Heart right ventricle (tissue), 16 donors: ENCODE measurements at places on chromosomes 16 and 17. TPM values are rescaled to one million over a fixed set of nuclear protein-coding genes. Genes with fewer than 3 reads are reported as not detected.

The ITGA2B gene
- total RNA-seq, result 0.82 TPM

The KRTAP17-1 gene
- total RNA-seq, result not detected

The TRAP1 gene
- total RNA-seq, result 129 TPM

The ZNF287 gene
- 11.4 TPM for total RNA-seq

The ABCA6 gene
- total RNA-seq, result 25.8 TPM

The MT1G gene
- total RNA-seq, result not detected

The HSD17B1 gene
- total RNA-seq, result 0.82 TPM

The HIC1 gene
- 15.1 TPM for total RNA-seq

The KCNJ18 gene
- total RNA-seq, result not detected

The KRTAP9-4 gene
- total RNA-seq, result not detected

The PTX4 gene
- total RNA-seq, result not detected

The CLEC19A gene
- not detected for total RNA-seq

DNA sequence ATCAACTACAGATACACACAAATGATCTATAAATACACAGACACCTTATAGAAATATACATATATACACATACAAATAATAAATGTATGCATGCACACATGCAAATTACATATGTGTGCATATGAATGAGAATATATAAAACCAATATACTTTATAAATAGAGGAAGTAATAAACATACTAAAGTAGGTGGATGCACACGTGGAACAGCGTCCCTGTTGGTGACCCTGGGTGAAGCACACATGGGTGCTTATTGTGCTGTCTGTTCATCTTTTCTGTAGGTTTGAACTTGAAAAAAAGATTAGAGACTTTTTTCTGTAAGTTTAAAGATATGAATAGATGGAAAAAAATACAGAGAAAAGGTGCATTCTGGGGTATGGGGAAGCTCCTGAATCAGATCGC lies 111.3 kb downstream of the SDR42E1 start:
- DNase-seq, result no peak

- no peak for DNase-seq
Observed at GRCh38 chr17:33292981-33293867, at the start of gene ASIC2. ASIC2 (minus strand) TSS chr17:33293295.

DNA sequence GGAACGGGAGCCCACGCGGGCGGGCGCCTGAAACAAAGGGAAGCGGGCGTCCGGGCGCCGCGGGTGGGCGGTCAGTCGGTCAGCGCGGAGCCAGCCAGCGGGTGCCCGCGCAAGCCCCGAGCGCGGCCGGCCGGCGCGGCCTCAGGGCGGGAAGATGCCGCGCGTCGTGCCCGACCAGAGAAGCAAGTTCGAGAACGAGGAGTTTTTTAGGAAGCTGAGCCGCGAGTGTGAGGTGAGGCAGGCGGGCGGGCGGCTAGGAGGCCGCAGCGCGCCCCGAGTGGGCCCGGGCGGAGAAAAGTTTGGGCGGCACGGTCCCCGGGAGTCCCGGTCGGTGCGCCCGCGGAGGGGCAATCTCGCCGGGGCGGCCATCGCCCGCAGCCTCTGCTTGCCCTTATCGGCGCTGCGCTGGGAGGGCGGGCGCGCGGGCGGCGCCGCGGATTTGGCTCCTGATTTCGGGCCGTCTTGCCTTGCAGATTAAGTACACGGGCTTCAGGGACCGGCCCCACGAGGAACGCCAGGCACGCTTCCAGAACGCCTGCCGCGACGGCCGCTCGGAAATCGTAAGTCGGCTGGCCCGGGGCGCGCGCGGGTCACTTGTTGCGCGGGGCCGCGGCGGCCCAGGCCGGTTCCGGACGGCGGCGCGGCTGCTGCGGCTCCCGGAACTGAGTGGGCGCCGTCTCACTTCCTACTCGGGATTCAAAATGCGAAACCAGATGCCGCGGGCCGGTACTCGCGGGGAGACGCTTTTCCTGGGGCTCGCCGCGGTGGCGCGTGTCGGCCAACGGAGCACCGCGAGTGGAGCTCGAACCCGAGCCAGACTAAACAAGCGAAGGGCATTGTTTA lies 526 bp downstream of the CBFB start:
- DNase-seq, result peak; percentile 73

DNA sequence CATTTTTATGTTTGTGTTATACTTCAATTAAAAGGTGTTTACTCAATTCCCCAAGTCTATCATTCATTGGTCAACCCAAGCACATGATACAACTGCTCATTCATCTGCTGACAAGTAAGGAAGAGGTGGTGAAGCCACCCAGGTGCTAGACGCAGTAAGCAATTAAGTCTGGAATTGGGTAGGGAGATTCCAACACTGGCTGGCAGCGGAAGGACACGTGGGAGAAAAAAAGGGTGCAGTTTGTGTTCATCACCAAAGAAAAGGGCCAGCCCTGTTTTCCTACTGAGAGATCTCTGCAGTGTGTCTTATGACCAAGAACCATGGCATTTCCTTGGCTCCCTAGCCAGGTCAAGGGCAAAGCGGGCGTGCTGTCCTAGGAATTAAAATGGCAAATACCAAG lies 11.8 kb upstream of the ZNF23 start:
- no peak for DNase-seq

- DNase-seq, result no peak
Observed at GRCh38 chr16:72246423-72246822, 74.5 kb upstream of the PMFBP1 start.

- no peak for DNase-seq
Observed at GRCh38 chr16:63323055-63323454, 1286.8 kb upstream of the CDH8 start.

DNA sequence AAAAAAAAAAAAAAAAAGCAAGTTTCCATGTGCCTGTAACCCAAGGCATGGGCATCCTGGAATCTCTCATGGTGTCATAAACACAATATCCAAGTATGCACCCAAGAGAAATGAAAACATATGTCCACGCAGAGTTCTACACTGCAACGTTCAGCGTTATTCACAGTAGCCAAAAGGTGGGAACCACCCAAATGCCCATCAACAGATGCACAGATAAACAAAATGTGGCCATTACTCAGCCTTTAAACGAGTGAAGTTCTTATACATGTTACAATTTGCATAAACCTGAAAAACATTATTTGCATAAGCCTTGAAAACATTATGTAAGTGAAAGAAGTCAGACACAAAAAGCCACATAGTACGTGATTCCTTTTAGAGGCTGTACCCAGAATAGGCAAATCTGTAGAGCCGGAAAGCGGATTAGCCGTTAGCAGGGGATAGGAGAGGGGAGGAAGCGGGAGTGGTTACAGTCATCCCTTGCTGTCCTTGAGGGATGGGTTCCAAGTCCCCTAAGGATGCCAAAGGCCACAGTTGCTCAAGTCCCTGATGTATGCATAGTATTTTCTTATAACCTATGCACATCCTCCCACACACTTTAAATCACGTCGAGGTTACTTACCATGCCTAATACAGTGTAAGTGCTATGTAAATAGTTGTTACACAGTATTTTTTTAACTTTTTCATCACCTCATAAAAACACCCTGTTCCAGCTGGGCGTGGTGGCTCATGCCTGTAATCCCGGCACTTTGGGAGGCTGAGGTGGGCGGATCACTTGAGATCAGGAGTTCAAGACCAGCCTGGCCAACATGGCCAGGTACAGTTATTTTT lies 47.3 kb upstream of the DNAH17 start:
- no peak for DNase-seq

- DNase-seq, result peak; percentile 78
Observed at GRCh38 chr16:84754353-84754856, 54.6 kb downstream of the USP10 start.

DNA sequence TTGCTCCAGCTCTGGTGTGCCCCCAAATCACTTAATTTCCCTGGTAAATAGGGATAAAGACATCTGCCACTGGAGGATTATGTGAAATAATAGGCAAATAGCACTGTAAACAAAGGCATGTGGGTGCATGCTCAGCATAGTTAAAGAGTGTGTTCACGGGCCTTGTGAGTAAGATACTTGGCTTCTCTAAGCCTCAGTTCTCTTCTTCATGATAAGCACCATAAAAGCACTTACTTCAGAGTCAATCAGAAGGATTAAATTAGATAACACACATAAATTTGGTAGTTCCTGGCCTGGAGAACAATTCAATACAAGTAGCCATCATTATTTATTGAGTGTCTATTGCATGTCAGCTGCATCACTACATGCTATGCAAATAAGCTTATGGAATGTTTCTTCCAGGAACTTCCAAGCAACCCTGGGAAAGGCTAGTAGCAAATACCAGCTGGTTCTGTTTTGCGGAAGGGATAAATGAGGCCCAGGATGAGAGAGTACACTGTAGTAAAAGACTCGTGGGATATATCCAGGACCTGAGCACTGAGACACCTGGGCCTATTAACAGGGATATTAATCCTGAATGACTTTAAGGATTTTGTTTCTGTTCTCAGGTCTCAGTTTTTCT lies 14.5 kb downstream of the CCL11 start:
- DNase-seq, result no peak

DNA sequence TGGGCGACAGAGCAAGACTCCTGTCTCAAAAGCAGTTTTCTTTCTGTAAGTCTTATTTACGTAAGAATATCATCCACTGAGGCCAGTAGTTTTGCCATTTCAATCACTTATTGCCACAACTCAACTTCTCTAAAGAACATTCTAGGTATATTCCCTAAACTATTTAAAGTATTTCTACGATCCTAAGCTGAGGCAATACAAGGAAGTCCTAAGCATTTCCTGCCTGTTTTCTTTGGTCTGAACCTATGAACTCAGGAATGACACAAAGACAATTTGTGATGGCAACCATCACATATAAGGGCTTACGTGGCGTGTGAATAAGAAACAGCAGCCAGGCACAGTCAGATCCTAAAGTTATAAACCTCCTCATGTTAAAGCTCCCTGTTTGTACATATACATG lies 14.2 kb downstream of the USP36 start:
- no peak for DNase-seq

DNA sequence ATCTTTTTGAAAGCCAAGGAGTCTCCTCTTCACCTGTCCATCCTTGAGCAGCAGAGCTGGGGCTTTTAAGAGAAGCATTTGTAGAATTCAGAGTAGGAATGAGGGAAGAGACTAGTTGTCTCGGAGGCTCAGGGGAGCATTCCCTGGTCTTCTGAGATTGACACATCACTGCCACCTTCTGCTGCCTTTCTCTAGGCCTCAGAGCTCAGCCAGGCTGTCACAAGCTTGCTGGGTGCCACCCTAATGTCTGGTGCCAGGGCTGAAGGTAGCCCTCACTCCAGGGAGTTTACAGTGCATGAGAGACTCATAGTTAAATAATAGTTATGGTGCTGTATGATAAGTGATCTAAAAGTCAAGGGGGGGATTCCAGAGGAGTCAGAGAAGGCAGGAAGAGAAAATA lies 39.7 kb downstream of the B9D1 start:
- DNase-seq, result no peak

DNA sequence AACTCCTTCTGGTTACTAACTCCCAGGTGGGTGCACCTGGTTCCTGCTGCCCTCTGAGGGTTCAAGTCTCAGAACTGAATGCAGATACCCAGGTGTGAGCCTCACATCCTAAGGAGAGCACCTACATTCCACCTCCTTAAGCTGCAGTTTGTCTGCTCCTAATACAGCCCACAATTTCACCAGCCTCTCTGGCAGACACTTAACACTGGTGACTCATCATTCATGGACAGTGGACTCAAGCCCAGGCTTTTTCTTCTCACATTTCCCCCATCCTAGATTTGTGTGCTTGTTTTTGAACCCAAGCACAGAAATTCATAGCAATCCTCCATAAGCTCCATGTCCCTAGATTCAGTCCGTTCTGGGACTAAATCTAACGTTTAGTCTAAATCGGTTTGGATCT lies 7.0 kb upstream of the MAF start:
- no peak for DNase-seq

DNA sequence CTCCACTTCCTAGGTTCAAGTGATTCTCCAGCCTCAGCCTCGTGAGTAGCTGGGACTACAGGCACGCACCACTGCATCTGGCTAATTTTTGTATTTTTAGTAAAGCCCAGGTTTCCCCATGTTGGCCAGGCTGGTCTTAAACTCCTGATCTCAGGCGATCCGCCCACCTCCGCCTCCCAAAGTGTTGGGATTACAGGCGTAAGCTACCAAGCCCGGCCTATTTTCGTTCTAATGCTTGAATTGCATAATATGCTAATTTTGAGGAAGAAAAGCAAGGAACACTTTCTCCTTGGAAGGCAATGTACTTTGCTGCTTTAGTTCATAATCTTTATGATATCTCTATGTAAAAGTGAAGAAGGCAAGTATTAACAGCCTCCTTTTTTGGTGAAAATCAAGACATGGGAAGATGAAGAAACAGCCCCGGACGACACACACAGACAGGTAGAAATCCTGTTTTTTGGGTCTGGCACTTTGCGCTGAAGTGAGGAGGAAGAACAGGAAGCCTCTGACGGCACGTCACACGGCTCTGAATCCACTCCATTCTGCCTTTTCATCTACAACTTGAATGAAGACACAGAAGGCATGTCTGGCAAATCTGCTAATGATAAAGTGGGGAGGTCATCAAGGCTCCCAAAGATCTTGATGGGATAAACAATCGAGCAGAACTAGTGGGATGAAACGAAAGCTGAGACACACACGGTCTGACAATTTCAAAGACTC lies 24.9 kb downstream of the VPS53 start:
- DNase-seq, result no peak

- no peak for DNase-seq
Observed at GRCh38 chr17:6187836-6188235, 117.7 kb downstream of the WSCD1 start.

DNA sequence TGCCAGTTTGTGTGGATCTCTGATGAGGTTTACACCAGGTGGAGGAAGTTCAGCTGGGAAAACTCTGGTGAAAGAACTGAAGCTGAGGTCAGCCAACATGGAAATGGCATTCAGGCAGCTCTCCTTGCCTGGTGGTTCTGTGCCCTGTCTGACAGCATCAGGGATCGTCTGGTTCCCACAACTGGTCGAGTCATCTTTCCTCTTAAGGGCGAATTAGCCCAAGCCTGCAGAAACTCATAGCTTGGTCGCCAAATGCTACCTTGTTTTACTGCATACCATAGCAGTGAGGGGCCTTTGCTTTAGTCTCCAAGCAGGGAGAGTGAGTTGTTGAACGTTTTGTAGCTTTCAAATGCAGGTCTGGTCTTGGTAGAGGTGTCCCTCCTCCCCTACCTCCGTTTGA lies 7.2 kb downstream of the PLCG2 start:
- DNase-seq, result no peak

DNA sequence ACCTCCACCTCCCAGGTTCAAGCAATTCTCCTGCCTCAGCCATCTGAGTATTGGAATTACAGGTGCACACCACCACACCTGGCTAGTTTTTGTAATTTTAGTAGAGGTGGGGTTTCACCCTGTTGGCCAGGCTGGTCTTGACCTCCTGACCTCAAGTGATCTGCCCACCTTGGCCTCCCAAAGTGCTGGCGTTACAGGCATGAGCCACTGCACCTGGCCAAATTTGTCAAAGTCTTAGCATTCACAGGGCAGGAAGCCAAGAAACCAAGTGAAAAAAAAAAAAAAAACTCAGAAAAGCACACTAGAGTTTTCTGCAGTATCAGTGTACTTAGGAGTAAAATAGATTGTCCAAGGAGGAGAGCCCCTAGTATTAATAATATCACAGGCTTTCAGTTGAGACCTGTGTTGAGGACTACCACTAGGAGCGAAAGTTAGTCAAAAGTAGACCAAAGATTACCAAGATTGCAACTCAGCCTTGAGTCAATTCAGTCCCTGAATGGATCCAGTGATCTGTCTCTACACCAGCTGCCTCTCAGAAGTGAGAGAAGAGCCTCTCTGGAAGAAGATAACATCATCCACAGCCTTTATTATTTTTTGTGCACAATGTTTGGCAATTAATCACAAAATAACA lies 159.7 kb downstream of the CEP112 start:
- DNase-seq, result no peak
